Activated CD8-positive, alpha-beta T cell treated with anti-CD3 and anti-CD28 coated beads, Interleukin-2, amount 10 ng/mL, durations not matched to agents 7 days and 5 days (primary cell): ENCODE measurements at places on chromosomes 12 and 14. TPM values are rescaled to one million over a fixed set of nuclear protein-coding genes. Genes with fewer than 3 reads are reported as not detected.

The GDF11 gene
- total RNA-seq: 13.9 TPM

The RD3L gene
- total RNA-seq: not detected

The DACT1 gene
- 0.58 TPM for total RNA-seq

The WBP11 gene
- 98.6 TPM for total RNA-seq

The SETD1B gene
- total RNA-seq: 30.9 TPM

The HHIPL1 gene
- total RNA-seq: not detected

The TXNRD1 gene
- 88.7 TPM for total RNA-seq

The AMIGO2 gene
- 10.2 TPM for total RNA-seq

The SLC8A3 gene
- total RNA-seq: not detected

The KLRB1 gene
- total RNA-seq: 6.0 TPM

The SDR9C7 gene
- total RNA-seq: not detected

The PTGER2 gene
- total RNA-seq: 119 TPM

The HOXC6 gene
- not detected for total RNA-seq

The FZD10 gene
- not detected for total RNA-seq

The LGALS3 gene
- 34.4 TPM for total RNA-seq

The TIGAR gene
- total RNA-seq: 15.8 TPM

The C12orf50 gene
- not detected for total RNA-seq

The GARIN6 gene
- not detected for total RNA-seq

The TEX52 gene
- total RNA-seq: 0.40 TPM

The KRT72 gene
- total RNA-seq: 0.44 TPM

The LRIG3 gene
- total RNA-seq: not detected
